Activated CD4-positive, alpha-beta T cell treated with anti-CD3 and anti-CD28 coated beads, Interleukin-2, amount 10 ng/mL, durations not matched to agents 24 days and 14 days (primary cell): ENCODE measurements at places on chromosomes 1 and 21. TPM values are rescaled to one million over a fixed set of nuclear protein-coding genes. Genes with fewer than 3 reads are reported as not detected.

- no peaks in the 10 kb centered on the region for H3K27me3 ChIP-seq
- H3K36me3 ChIP-seq = no peaks in the 10 kb centered on the region
- no peak overlapping the region for H3K27ac ChIP-seq
- H3K4me3 ChIP-seq = no peak overlapping the region
These were observed 48.4 kb upstream of the ZNF326 start for GRCh38 chr1:89946532-89946931.

DNA sequence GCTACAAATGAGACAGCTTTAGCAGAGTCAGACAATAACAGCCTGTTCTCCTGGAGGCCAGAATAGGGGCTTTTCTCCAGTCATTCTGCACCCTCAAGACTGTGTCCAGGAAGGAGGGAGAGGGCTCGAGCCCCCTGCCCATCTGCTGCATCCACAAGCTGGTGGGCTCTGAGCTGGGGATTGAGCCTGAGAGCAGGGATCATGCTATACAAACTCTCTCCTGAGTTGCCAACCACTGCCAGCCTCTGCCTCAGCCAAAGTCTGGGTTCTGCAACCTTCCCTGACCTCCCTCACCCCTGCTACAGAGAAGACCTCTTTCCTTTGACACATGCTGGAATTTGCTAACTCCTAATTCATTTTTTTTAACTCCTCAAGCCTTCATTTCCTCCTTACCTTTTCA is 14.8 kb upstream of the PPM1J start:
- DNase-seq = no peak
- H3K4me3 ChIP-seq = no peak overlapping the region
- H3K27ac ChIP-seq = no peak overlapping the region

DNA sequence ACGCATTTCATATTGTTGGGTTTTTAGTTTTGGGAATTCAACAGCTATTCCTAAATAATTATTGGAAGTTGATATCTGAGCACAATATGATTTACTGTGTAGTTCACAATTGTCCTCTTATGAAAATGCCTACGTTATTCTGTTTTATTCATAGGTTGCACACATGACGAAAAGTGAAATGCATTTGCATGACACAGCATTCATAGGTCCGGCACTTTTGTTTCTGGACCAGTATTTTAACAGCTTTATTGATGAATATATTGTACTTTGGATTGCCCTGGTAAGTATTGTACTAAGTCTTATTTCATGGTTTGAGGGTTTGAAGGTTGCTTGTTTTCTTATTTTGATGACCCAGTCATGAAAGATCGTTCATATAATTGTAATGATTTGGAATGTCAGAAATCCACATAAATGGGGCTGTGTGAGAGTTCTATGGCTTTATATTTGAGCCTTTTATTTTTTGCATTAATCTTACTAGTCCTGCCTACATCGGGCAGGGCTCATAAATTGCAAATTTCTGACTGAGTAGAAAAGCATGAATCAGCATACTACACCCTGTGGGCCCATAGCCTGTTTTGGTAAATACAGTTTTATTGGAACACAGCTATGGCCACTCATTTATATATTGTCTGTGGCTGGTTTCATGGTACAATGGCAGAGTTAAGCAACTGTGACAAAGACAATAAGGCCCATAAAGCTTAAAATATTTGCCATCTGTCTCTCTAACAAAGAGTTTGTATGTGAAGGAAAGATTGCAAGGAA is 17.0 kb downstream of the DENND2D start:
- H3K27ac ChIP-seq = no peak overlapping the region
- H3K27me3 ChIP-seq = no peaks in the 10 kb centered on the region
- DNase-seq = no peak
- no peak overlapping the region for H3K4me3 ChIP-seq
- peaks cover 80% of the 10 kb centered on the region for H3K36me3 ChIP-seq

Gene C1orf87
- not detected in 2 replicates for total RNA-seq

- peaks cover 18% of the 10 kb centered on the region for H3K4me1 ChIP-seq
- H3K27me3 ChIP-seq = no peaks in the 10 kb centered on the region
- peaks cover 5% of the 10 kb centered on the region for H3K36me3 ChIP-seq
- no peak overlapping the region for H3K4me3 ChIP-seq
These were observed 5.1 kb downstream of the TMEM201 start for GRCh38 chr1:9593492-9594465.

GRCh38 chr1:99544328-99544727 is 101.6 kb upstream of the PALMD start:
- peaks cover 3% of the 10 kb centered on the region for H3K27me3 ChIP-seq
- no peak overlapping the region for H3K27ac ChIP-seq
- no peaks in the 10 kb centered on the region for H3K36me3 ChIP-seq
- no peak overlapping the region for H3K4me3 ChIP-seq
- no peak for DNase-seq

DNA sequence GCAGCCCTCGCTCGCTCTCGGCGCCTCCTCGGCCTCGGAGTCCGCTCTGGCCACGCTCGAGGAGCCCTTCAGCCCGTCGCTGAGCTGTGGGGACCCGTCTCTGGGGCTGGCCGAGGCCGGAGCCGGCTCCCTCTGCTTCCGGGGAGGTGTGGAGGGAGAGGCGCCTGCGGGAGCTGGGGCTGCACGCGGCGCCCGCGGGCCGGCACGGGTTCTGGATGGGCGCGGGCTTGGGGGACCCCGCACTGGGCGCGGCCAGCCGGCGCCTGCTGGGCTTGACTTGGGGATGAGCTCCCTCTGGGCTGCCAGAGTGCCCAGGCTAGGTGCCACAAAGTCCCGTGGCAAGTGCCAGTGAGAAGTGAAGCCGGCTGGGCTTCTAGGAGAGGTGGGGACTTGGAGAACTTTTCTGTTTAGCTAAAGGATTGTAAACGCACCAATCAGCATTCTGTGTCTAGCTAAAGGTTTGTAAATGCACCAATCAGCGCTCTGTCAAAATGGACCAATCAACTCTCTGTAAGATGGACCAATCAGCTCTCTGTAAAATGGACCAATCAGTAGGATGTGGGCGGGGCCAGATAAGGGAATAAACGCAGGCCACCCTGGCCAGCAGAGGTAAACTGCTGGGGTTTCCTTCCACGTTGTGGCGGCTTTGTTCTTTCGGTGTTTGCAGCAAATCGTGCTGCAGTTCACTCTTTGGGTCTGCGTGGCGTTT is 20.2 kb downstream of the EXOC8 start:
- H3K4me3 ChIP-seq = no peak overlapping the region
- peaks cover 3% of the 10 kb centered on the region for H3K4me1 ChIP-seq
- no peak for DNase-seq

DNA sequence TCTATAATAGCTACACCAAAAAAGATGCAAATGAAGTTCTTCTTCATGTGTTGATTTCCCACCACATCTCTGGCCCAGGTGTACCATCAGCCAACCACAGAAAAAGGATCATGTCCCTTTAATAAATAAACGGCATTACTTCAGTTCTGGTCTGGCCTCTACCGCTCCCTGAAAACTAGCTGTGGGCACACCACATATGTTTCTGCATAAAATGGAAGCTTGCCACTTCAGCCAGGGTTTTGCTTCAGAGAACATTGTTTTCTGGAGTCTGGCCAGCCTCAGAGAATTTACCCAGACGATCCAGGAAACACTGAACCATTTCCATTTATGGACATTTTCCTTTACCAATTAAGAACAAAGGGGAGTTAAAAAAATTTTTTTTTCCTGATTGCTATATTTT is 5.8 kb upstream of the LAMC2 start:
- no peaks in the 10 kb centered on the region for H3K27me3 ChIP-seq
- DNase-seq = no peak
- H3K36me3 ChIP-seq = no peaks in the 10 kb centered on the region
- H3K4me3 ChIP-seq = no peak overlapping the region
- H3K4me1 ChIP-seq = peaks cover 10% of the 10 kb centered on the region

DNA sequence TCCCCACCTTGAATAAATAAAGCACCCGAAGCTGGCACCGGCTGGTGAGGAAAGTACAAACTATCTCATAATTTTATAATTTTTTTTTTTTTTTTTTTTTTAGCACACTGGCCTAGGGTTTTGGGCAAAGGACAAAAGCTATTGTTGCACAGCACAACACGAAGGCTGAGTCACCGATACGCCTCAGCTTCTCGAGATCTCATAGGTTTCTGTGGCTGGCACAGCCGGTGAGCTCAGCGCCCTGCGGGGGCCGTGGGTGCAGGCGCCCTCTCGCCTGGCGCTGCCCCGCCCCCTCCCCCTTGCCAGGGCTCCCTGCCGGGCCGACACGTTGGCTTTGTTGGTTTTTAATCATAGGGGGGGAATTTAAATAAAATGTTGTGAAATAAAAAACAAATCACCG is 17.2 kb downstream of the CASZ1 start:
- no peak overlapping the region for H3K27ac ChIP-seq
- no peaks in the 10 kb centered on the region for H3K36me3 ChIP-seq
- H3K27me3 ChIP-seq = peaks cover under 1% of the 10 kb centered on the region
- no peaks in the 10 kb centered on the region for H3K4me1 ChIP-seq
- DNase-seq = no peak
- no peak overlapping the region for H3K4me3 ChIP-seq

DNA sequence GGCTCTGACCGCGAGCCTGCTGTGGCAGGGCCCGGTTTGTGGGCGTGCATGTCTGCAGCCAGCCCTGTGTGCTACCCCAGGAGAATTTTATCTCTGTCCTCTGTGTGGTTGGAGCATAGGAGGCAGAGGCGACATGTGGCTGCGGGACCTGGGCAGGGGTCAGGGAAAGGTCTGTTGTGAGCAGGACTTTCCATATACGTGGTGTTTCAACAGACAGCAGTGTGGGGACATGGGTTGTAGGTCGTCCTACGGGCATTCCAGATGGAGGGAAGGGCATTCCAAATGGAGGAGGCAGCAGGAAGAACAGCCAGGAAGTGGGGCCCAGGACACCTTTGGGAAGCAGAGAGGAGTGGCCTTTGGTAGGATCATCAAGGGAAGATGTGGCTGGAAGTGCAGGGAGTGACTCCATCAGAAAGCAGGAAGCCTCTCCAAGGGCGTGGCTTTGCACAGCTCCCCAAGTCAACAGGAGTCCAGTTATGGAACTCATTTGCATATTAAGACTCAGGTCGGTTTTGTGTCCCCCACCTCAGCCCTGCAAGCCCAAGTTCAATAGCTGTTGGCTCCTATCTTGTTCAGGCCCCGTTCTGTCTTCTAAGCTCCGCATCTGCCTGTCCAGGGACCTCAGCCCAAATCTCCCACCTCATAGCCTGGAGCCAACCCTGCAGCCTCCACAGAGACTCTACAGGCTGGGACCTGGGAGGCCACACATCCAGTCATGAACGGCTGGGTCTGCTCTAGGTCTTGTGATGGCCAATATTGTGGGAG is 309.1 kb downstream of the MATN1 start:
- DNase-seq = peak; percentile 46
- H3K4me1 ChIP-seq = no peaks in the 10 kb centered on the region

- H3K27ac ChIP-seq = peak overlapping the region; percentile 4
- peaks cover 13% of the 10 kb centered on the region for H3K27me3 ChIP-seq
- DNase-seq = peak; percentile 67
- no peaks in the 10 kb centered on the region for H3K36me3 ChIP-seq
- H3K4me1 ChIP-seq = peaks cover 13% of the 10 kb centered on the region
These were observed 9.1 kb downstream of the NHLH1 start for GRCh38 chr1:160375788-160376524.
